Stimulated activated CD4-positive, alpha-beta T cell treated with anti-CD3 and anti-CD28 coated beads, Interleukin-1b, Interleukin-23, amount 100 ng/mL, for 24 hours (primary cell): ENCODE measurements at places on chromosomes 2 and 18.

GRCh38 chr2:69046221-69046662 is 33.3 kb downstream of the ANTXR1 start:
- no peak for DNase-seq

DNA sequence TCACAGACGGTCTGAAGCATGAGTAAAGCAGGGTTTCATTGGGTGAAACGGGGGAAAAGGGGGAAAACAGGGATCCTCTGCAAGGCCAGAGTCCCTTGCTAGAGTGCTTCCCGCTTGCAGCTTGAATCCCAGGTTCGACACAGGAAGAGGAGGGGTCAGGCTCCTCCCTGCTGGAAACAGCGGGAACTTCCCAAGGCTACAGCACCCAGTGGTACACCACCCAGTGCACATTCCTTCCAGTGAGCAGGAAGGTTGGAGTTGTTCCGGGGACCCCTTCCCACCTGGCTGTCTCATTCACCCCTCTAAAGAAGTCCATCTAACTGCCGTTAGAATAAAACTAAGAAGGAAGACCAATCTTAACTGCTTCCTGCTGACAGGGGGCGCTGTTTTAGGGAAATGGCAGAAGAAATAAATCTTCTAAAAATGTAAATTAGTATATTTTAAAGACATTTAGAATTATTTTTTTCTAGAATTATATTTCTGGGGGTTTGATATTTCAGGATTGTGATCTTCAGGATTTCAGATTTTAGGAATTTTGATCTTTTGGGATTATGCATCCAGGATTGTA is 230.9 kb downstream of the RBM43 start:
- no peak for DNase-seq

DNA sequence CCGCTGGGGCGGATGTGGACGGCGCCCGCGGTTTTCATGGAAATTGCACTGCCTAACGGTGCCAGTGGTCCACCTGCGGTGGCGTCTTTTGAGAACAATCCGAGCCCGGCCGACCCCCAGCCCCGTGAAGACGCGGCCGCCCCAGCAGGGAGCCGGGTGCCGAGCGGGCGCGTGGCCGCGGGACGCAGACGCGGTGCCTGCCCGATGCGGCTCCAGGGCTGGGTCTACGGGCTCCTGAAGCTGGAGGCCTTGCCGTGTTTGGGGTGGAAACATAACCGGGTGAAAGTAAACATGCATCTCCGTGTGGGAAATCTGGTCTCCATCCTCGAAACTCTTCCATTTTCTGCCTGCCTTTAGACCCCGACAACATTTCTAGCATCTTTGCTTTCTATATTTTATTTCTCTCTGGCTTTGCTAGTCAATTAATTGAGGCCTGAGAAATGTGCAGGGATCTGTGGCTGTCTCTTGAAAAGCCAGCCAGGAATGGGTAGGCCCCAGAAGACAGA is 572 bp downstream of the INPP4A start:
- no peak for DNase-seq

DNA sequence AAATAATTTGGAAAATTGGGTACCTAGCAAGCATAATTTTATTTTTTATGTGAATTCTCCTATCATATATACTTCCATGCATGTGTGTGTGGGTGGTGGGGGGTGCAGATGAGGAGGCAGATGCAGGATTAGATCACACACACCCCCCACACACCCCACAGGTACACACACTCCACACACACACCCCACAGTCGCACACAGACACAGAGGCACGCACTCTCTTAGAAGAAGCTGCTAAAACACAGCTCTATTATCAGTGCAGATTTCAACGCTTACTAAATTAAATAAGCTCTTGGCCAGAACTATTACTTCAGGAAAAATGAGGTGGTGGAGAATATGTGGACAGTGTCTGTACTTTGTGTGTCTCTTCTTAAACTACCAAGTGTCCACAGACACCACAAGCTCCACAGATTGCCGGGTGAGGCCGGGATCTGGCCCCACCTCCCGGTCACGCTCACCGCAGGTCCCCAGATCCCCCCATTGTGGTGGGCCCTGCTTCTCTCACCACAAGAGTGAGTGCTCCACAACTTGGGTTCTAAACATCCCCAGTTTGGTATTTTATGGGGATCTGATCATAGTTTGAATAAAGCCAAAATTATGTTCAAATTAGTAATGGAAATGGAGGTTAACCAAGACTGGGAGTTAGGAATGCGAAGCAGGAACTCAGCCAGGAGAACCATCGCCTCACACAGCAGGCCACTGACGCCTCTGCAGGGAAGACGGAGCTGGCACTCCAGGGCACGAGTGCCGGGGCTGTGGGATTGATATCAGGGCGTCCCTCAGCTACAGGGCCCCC is 102.1 kb downstream of the PXDN start:
- no peak for DNase-seq

DNA sequence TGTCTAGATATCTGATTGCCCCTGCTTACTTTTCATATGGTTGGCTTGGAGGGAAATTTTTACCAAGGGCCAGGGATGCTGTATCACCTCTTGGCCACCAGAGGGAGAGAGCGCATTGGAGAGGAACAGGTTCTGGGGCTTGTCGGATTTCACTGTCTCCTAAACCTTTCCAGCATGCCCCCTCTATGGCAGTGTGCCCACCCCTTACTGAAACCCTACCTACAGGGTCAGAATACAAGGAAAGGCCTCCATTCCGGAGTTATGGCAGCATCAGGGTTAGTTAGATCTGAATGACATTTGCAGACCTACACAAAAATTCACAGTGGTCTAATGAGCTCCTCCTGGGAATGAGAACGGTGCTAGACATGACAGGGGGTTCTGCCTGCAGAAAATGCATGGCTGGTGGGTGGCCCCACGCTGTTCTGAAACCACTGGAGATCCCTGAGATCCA is 5.8 kb downstream of the SLC14A2 start:
- DNase-seq, result peak; percentile 16

DNA sequence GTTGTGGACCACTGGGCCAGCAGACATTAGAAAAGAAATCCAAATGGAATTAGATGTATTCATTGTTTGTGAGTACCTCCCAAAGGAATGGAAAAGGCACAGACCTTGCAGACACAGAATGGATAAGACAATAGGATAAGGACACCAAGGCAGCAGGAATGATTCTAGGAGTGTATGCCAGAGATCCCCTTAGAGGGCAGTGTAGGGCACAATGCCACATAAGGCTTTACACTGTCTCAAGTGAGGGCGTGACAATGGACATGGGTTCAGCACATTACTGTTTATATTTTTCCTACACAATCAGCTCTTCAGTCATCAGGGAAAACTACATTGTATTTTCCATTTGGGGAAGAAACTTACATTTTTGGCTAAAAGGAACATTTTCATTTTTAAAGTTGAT is 250.9 kb downstream of the PTH2R start:
- DNase-seq, result no peak

DNA sequence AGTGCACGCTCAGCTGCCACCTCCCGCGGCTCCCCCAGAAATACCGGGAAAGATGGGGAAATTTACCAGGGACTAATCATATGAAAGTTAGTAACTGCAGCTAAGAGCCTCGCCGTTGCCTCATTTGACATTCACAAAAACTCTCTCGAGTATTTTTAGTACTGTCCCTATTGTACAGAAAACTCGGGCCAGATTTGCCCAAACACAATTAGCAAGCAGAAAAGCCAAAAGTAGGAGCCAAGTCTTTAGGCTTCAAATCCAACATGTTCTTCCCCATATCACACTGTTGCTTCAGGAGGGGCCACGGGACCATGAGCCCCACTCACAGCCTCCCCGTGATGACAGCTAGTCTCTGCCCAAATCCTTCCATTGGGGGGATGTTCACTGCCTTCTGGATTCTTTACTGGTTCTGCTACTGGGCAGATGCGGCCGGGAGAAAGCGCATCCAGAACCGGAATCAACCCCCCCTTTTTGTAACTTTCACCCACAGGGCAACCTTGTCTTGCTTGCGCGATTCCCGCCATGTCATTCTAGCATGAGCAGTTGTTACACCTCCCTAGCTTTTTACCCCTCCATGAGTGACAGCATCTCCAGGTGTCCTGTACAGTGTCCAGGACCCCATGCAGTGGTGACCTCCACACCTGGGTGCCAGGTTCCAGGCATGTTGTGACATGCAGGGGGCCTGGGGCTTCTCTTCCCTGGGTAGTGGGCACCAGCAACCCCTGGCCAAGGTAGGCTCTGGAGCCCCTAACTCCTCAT is 35.2 kb downstream of the CENPO start:
- no peak for DNase-seq
